ENCODE measurements at places on chromosomes 4 and X.

GRCh38 chrX:41734530-41734929 lies 10.5 kb downstream of the GPR82 start:
- no peak for DNase-seq

DNA sequence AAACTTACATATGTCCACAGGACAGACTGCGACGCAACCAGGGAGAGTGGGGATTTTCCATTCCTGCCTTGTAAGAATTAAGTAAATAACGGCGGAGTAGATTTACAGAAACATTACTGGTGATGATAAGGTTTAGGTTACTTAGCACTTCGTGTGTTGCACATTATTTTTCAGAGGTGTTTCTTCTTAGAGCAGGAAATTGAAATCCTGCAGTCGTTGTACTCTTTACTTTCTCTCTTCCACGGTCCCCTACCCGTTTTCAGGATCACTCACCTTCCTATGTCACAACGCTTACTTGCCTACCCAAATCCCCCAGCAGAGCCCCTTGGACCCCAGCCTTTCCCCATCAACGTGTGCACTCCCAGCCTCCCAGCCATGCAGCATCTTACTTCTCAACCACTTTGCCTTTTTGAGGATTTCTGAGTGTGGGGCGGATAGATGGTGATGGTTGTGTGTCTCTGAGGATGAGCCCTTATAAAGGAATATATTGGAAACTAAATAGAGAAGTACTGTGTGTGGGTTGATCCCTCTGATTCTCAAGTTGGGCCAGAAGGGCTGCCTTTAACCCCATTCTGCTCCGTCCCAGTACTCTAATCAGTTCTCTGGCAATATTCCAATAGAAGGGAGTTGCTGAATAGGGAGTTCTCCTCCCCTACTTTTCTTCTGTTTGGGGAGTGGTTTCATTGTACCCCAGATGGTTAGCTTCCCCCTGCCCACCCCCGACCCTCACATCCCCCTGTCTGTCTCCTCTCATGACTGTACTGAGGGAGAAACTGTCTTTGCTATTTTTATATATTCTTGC lies 1.6 kb downstream of the MID2 start:
- no peak for DNase-seq

DNA sequence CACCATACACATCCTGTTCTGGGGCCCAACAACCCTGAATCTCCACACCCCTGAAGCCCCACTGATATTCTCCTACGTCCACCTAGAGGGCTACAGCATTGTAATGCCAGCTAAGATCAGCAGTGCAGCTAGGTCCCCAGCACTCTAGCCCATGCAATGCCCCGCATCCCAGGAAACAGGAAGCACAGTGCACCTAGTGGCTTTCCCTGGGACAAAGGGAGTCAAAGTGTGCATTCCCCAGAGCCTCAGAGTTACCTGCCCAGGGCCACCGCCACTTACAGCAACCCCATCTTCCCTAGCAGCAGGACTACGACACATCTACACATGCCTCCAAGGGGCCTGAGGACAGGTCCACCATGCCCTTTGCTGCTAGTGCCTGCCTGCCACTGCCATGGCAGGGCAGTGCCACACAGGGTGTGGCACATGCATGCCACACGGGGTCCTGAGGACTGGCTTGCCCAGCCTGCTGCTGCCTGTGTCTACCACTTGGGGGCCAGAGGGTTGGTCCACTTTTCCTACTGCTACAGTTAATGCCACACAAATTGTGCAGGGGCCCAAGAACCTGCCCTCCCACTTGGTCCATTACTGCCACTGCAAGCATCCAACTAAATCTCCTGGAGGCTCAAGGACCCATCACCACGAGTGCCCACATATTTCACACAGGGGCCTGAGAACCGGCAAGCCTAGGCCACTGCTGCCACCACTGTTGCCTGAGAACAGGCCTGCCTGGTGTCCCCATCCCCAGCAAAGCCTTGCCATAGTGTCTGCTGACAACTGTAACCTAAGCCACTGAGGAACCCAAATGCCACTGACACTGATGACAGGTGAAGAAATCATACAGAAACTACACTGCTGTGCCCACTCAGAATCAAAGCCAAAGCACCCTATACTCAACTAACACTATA lies 23.7 kb downstream of the TLR6 start:
- no peak for DNase-seq

DNA sequence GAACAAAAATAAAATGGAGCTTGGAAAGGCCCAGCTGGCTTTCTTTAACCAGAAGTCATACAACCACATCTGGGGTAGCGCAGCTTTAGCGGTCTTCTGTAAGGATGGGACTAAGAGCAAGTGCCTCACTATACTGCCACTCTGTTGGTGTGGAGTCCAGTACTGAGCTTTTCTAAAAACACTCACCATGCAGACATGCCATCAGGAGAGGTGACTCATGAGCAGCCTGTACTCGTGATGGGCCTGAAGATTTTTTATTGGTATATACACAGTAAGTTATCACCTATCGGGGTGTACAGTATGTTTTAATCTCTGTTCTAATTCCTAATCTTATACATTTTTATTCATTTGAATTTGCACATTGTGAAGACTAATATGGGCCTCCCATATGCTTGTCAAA lies 9.6 kb downstream of the PPP3CA start:
- no peak for DNase-seq

DNA sequence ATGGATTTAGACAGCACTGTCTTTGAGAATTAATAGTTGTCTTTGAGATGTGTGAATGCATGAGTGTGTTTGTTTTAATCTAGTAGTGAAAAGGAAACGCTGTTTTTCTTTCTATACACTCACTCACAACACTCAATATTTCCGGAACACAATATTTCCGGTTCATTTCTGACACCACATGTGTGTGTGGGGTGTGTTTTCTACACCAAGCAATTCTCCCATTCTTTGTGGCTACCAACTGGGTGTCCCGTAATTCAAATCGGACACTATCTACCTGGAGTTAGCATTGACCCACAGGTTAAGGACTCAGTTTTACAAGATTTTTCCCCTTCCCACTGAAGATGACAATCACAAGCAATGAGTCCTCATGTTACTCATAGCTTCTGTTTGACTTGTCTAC lies 113.9 kb downstream of the SNCA start:
- DNase-seq = no peak

DNA sequence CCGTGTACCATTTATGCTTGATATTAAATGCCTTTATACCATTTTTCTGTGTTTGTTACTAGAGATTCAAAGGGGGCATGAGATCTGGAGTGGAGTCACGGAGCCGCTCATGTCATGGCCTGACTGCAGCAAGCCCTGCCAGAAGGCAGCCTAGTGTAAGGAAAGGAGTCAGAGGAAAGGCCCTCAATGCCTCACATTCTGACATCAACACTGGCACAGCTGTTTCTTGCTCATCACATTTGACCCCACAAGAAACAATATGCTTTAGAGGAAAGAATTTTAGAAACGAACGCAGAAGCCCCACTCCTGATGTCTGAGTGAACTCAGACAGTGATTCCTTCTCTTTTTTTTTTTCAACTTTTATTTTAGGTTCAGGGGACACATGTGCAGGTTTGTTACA lies 322.4 kb upstream of the CPEB2 start:
- DNase-seq = no peak

DNA sequence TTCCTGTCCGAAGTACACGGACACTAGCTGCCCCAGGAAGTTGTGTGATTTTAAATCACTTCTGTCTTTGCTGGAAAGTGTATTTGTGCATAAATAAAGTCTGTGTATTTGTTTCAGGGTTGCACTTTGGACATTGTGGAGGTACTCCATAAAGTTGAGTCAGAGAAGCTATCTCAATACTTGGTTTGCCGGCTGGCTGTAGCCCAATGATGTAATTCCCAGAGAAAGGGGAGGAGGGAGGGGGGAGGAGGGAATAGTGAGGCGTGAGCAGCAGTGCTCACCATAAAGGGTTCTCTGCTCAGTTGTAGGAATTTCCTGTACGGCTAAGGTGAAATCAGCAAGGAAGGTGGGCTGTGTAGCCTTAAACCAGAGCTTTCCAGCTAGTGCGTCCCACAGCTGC lies 7.5 kb downstream of the APEX2 start:
- no peak for DNase-seq

- DNase-seq = no peak
These were observed 53.2 kb upstream of the TNIP3 start for GRCh38 chr4:121217351-121217750.

- DNase-seq = no peak
These were observed 56.8 kb upstream of the FAT1 start for GRCh38 chr4:186780291-186781031.

DNA sequence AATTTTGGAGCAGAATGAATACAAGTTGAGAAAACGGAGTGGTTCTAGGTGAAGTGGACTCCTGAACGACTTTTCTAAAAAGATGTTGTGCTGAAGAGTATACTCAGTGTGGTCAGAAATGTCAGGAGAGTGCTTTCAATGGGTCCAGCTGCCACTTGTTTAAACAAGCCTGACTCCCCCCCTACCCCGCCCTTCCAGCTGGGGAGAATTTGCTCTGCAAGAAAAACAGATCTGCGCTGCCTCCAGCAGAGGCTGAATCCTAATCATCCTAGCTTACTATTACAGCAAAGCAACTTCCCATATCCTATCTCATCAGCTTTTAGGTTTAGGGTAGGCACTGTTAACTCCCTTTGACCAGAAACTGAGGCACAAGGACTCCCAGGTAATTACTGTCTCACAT lies 1.9 kb downstream of the MAP3K15 start:
- DNase-seq = no peak

Data from T1000 (cell line).